ENCODE measurements at places on chromosomes 11 and 22.

GRCh38 chr11:88231894-88232482 lies 56.7 kb upstream of the RAB38 start:
- DNase-seq = no peak

GRCh38 chr11:33110083-33110482 lies 51.2 kb downstream of the CSTF3 start:
- DNase-seq = no peak

DNA sequence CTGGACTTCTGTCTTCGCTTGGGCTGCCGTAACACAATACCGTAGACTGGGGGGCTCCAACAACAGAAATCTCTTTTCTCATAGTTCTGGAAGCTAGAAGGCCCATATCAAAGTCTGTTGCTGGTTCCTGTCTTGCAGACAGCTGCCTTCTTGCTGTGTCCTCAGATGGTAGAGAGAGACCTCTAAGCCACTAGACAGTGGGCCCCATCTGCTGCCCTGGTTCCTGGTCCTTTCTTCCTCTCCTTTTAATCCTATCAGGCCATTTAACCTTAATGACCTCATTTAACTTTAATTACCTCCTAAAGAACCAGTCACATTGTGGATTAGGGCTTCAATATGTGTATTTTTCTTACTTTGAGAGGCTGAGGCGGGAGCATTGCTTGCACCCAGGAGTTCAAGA lies 9.4 kb downstream of the CEP164 start:
- no peak for DNase-seq

- DNase-seq = peak; percentile 70
These were observed 90.6 kb downstream of the GAB4 start for GRCh38 chr22:16917144-16918003.

- DNase-seq = no peak
These were observed 5.6 kb upstream of the TIRAP start for GRCh38 chr11:126277322-126277721.

DNA sequence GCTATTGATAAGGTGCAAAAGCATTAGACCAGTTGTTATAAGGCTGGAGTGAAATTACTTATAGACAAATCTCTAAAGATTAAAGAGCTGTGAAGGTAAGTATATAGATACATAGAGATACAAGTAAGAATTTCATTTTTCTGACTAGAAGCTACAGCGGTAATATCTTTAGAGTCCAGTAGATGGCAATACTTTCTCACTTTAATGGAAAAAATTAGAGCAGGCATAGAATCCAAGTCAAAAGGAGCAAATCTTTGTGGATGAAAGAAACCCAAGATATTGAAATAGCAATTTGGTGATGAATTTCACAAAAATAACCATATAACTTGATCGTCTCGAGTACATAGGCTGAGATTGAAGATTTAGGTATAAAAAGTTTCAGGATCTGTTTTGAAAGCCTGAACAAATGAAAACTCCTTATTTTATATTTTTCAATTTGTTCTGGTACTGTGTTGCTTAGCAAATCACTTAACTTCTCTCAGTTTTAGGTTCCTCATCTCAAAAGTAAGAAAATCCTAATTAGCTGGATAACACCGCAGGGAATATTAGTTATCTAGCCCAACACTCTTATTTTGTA lies 81.9 kb downstream of the UVRAG start:
- DNase-seq = no peak

- no peak for DNase-seq
These were observed 541.2 kb upstream of the API5 start for GRCh38 chr11:42770444-42771065.

- DNase-seq = no peak
These were observed 33.7 kb downstream of the APLP2 start for GRCh38 chr11:130103296-130103814.

GRCh38 chr11:121503051-121503450 lies 50.3 kb upstream of the SORL1-AS1 start:
- no peak for DNase-seq

DNA sequence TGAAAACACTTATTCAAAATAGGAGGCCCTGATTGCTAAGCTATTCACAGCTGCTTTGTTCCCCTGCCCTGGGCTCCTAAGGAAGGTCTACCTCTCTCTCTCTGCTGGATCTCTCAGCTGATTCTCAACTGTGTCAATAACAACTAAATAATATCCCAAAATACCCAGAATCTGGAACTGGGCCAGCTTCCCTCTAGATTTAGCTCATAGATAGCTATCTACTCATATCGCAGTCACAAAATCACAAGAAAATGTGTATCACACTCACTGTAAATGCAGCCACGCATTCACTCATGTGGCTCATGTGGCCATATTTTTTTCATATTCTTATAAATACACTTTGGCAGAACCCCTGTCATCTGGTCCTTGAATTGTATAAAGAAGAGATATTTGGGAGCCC lies 555.1 kb downstream of the OPCML start:
- DNase-seq = no peak

DNA sequence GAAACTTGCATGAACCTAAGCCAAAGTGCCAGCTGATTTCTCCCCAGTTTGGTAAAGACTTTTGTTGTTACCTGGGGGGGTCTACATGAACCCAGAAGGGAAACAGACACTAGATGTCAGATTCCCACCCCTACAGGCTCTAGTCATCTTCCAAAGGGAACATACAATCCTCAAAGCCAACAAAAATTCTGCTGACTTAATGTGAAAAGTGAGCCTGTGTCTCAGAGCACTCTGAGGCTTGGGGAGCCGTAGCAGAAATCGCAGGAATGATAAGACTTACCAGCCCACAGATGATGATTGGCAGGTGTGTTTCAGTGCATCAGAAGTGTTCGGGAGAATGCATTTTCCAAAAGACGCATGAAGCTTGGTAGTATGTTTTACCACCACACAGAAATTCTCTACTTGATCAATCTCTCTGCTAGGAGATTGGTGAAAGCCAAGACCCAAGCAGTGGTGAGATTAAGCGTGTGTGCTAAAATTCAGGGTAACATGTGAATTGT lies 187.1 kb downstream of the DBX1 start:
- no peak for DNase-seq

GRCh38 chr11:79040348-79040747 lies 400.5 kb downstream of the TENM4 start:
- no peak for DNase-seq
